ENCODE measurements at places on chromosomes 5 and 9. TPM values are rescaled to one million over a fixed set of nuclear protein-coding genes. Genes with fewer than 3 reads are reported as not detected.

The DIPK1B gene
- under 0.01 TPM for total RNA-seq

The CENPK gene
- 20.9 TPM for total RNA-seq

The TRIP13 gene
- total RNA-seq: 29.8 TPM

The OCLN gene
- 5.5 TPM for total RNA-seq
